Activated T-cell treated with anti-CD3 and anti-CD28 coated beads, Interleukin-2, amount 50 U/mL, for 48 hours (primary cell): ENCODE measurements at places on chromosomes 2 and 18.

GRCh38 chr2:127401757-127402695, 14.3 kb upstream of the MAP3K2 start:
- DNase-seq: peak; percentile 61

- no peak for DNase-seq
Observed at GRCh38 chr2:85503168-85503850, 35.7 kb upstream of the MAT2A start.

GRCh38 chr18:29737190-29737589, 1305.4 kb downstream of the DSC3 start:
- no peak for DNase-seq

DNA sequence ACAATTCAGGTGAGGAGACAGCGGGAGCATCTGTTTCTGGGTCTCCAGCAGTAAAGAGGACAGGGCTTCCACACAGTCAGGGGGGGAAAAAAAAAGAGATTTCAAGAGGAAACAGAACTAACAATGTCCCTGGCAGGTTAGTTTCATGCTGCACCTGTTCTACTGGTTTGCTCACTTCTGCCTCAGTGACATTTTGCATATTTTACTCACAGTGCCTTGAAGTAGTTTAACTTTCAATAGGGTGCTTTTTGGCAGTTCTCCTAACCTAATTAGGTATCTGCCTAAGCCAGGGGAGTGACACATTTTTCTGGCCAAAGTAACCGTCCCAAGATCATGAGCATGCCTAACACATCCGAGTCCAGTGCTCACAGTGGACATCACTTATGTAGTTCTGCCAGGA, 109.0 kb upstream of the ALK start:
- DNase-seq: no peak

DNA sequence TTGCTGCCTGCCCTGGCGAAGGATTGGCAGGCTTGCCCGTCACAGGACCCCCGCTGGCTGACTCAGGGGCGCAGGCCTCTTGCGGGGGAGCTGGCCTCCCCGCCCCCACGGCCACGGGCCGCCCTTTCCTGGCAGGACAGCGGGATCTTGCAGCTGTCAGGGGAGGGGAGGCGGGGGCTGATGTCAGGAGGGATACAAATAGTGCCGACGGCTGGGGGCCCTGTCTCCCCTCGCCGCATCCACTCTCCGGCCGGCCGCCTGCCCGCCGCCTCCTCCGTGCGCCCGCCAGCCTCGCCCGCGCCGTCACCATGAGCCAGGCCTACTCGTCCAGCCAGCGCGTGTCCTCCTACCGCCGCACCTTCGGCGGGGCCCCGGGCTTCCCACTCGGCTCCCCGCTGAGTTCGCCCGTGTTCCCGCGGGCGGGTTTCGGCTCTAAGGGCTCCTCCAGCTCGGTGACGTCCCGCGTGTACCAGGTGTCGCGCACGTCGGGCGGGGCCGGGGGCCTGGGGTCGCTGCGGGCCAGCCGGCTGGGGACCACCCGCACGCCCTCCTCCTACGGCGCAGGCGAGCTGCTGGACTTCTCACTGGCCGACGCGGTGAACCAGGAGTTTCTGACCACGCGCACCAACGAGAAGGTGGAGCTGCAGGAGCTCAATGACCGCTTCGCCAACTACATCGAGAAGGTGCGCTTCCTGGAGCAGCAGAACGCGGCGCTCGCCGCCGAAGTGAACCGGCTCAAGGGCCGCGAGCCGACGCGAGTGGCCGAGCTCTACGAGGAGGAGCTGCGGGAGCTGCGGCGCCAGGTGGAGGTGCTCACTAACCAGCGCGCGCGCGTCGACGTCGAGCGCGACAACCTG, at the start of gene DES:
Gene DES (plus strand): TSS at position 223 of the 857 bp plus-strand sequence. CDS start 86 bp downstream, at position 309.
- no peak for DNase-seq
